ENCODE measurements at places on chromosomes 6 and 20.

GRCh38 chr6:56242346-56242745 lies 5.0 kb downstream of the COL21A1 start:
- DNase-seq, result peak; percentile 37

GRCh38 chr20:33601861-33602260 lies 60.3 kb upstream of the C20orf144 start:
- DNase-seq, result no peak

- no peak for DNase-seq
These were observed 178.4 kb downstream of the MBOAT1 start for GRCh38 chr6:20033697-20034407.

GRCh38 chr20:25672659-25673235 lies 23.9 kb downstream of the ZNF337 start:
- DNase-seq, result no peak

DNA sequence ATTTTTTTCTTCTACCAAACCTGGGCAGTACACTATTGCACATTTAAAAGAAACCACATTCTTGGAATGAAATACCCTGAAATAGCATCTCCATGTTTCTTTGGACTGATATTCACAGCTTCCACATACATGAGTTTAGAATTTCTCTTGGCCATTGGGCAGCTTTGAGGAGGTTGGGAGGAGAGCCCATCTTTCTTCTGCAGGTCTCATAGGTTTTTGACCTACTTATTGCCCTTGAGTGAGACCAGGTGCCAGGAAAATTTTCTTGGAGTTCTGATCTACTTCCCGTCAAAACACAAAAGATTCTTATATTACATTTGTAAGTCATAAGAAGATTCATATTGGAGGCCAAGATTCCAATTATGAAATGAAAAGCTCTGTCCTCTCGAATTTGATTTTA lies 212.0 kb downstream of the IBTK start:
- no peak for DNase-seq
